Daoy (cell line): ENCODE measurements at places on chromosomes 5 and 9. TPM values are rescaled to one million over a fixed set of nuclear protein-coding genes. Genes with fewer than 3 reads are reported as not detected.

DNA sequence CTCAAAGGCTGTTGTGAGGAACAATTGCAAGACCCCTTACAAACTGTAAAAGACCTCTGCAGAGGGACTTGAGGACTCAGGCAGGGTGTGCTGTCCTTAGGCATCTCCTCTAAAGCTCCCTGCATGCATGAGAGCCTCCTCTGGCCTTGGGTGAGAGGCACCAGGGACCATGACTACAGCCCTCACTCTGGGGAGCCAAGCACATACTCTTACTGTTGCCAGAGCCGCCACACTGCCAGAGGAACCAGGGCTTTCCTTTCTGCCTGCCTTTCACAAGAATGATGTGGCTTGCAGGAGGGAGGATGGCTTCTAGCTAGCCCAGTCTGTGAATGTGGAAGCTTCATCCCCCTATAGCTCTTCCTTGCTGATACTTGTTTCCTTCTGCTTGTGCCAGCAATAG lies 5.9 kb downstream of the IGFBPL1 start:
- no peak for DNase-seq

The ANGPTL2 gene
- total RNA-seq: 12.4 and 18.6 TPM in 2 replicates

GRCh38 chr9:70829591-70830265 lies 291.7 kb downstream of the TRPM3 start:
- DNase-seq: no peak

The SPATA31D4 gene
- not detected in 2 replicates for total RNA-seq

DNA sequence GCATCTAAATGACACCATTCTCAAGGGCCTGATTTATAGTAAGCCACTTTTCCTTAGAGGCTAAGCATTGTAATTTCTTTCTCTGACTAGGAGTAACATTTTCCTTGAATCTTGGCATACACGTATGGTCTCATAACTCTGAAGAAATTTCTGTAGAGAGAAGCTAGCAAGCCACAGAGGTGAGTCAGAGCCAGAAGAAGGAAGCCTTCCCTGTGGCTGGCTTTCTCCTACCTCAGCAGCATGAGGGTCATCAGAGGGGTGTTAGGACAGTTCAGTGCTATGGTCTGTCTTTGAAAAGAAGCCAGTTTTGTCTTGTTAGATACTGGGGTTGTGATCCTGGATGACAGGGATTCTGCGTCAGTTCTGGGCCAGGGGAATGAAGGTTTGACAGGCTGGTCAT lies 3.2 kb downstream of the SNX30 start:
- peak; percentile 85 for DNase-seq

GRCh38 chr9:113857875-113858274 lies 18.2 kb upstream of the ZNF618 start:
- no peak for DNase-seq

GRCh38 chr5:113038714-113039113 lies 62.1 kb downstream of the DCP2 start:
- DNase-seq: peak; percentile 88

DNA sequence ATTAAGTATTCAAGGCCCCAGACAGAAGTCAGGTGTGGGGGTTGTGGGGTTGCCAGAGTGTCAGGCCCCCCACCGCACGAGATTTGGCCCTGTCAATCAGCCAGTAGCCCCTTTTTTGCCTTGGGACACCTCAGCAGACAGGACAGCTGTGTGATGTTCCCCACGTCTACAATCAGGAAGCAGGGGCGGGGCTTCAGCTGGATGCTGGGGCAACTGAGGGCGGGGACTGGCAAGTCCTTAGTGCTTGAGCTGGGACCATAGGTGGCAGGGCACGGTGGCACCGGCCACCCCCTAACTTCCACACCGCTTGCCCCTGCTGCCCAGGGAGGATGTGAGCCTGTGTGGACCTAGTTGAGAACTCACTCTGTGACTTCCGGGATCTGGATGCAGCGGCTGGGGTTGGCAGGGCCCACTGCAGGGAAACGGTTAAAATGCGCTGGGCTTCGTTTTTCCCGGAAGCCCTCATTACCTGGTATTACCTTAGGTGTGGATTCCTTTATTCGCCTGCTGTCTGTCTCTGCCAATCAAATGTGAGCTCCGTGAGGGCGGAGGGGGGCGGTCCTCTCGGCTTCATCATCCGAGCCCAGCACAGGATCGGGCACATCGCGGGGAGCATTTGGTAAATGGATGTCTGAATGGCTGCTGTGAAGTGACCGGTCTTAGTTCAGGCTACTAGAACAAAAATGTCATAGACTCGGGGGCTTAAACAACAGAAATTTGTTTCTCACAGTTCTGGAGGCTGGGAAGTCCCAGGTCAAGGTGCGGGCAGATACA lies 7.5 kb upstream of the GTF3C5 start:
- peak; percentile 34 for DNase-seq

The INVS gene
- total RNA-seq: 18.2 and 18.6 TPM in 2 replicates

DNA sequence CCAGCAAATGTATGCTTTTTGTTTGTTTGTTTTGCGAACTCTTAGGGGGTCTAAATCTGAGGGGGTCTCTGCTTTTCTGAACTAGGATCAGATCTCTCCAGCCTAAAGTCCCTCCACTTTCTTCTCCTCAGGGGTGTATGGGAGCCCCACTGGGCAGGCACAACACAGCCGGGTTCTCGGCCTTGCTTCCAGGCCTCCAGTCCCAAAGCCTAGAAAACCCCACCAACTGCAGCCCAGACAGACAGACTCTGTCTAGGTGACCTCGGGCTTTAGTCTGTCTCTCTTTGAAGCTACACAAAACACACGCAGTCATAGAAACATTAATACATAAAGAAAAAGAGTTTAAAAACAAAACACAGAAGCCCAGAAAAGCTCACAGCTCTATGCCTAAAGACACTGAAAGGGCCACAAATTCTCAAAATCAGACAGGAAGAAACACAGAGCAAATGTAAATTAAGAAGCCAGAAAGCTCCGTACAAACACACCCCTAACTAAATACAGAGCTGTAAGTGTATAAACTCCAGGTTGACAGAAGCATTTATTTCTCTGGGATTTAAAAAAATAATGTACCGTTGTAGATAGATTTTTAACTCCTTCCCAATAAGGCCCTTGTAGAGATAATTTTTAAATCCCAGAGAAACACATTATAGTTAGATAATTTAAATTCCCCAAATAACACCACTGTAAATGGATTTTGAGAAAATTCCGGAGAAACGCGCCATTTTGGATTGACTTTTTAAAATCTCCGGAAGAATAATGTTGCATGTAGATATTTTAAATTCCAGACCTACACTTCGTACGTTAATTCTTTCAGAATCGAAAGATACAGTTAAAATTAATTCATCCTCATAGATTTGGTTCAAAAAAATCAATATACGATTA lies 2.0 kb downstream of the PITX1 start:
- DNase-seq: no peak

The PCDHA6 gene
- 5.4 and 7.0 TPM in 2 replicates for total RNA-seq

DNA sequence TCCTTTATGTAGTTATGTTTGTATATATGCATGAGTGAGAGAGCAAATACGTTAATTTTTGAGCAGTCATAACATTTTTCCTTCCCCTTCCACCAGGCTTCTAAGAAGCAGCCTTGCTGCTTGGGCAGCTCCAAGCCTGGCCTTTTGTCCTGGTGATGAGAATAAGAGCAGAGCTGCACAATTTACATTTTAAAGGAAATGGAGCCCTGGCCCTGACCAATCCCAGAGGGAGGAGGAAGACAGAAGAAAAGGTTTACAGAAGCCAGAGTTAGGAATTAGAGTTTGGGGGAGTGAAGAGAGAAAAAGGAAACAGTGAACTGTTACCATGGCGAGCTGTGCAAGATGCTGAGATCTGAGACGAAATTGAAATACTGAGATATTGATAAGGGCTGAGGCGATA lies 25.3 kb upstream of the EFNA5 start:
- DNase-seq: no peak

DNA sequence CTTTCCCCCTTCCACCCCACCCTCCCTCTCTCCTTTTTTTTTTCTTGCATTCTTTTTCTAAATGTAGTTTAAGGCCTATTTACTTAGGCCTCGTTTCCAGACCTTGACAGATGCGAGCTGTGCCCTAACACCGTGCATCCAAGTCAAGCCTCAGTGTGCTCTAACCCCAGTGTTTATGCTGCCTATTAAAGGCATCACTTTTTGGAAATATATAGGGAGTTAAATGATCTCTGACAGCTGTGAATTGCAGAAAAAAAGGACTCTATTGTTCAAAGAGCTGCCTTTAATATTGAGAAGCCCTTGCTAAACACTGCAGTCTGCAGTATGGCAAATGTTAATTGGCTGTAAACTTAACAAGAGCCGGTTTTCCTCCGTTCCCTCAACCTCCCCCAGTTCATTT lies 270.4 kb upstream of the TUT7 start:
- DNase-seq: no peak

DNA sequence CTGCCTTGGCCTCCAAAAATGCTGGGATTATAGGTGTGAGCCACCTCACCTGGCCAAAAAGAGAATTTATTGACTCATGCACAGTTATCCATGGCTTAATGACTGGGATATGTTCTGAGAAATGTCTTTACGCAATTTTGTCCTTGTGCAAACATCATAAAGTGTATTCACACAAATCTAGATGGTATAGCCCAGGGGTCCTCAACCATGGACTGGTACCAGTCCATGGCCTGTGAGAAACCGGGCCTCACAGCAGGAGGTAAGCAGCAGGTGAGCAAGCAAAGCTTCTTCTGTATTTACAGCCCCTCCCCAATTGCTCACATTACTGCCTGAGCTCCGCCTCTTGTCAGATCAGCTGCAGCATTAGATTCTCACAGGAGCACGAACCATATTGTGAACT lies 12.4 kb upstream of the SIL1 start:
- DNase-seq: no peak

The ZNF462 gene
- 15.7 and 20.6 TPM in 2 replicates for total RNA-seq

GRCh38 chr5:176400382-176401156 lies 12.0 kb downstream of the HIGD2A start:
- no peak for DNase-seq

The GADD45G gene
- total RNA-seq: 9.3 and 22.6 TPM in 2 replicates

The NME5 gene
- total RNA-seq: 0.29 TPM in 1 of 2 replicates, not detected in the other

DNA sequence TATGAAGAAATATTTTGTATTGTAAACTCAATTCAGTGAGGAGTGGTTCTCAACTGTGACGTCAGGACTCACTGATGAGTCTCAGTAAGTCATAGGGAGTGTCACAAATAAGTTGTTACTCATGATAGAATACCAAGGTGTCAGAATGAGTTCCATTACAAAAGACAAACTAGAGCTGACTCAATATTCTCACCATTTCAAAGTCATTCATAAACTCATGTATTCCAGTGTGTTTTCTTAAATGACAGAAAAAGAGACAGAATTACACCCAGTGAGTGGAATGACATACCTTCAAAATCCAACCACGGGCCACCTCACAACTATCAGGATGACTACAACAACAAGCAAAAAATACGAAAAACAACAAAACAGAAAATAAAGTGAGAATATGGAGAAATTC lies 321.5 kb downstream of the ENC1 start:
- no peak for DNase-seq

The CDC20B gene
- total RNA-seq: not detected in 2 replicates

- no peak for DNase-seq
These were observed 2.8 kb upstream of the ADRA1B start for GRCh38 chr5:159913501-159913900.

The RNF208 gene
- not detected in 2 replicates for total RNA-seq

The NMUR2 gene
- total RNA-seq: 0.30 TPM in 1 of 2 replicates, not detected in the other

The LCN12 gene
- total RNA-seq: not detected in 2 replicates

The UGT3A2 gene
- 1.3 TPM in 1 of 2 replicates, not detected in the other for total RNA-seq

The SOHLH1 gene
- 0.18 TPM in 1 of 2 replicates, not detected in the other for total RNA-seq

DNA sequence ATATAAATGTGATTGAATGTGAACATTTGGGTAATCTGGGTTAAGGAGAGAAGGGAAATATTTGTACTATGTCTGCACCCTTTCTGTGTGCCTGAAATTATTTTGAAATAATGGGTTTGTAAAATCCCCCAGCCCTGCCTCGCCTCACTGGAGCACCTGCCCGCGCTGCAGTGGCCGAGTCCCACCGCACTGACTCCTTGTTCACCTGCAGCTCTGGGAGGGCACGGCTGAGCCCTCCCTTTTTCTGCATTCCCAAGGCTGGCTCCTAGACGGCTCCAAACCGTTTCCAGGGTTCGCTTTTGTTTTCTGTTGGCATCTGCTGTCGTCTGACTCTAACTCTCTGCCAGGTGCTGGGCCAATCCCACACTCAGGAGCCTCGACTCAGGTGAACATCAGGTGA lies 17.6 kb upstream of the PPP1R26 start:
- DNase-seq: no peak

GRCh38 chr9:35110327-35110761 lies 5.3 kb downstream of the ATOSB start:
- DNase-seq: peak; percentile 81

GRCh38 chr5:148615644-148616275 lies 38.6 kb downstream of the HTR4 start:
- DNase-seq: peak; percentile 18

- DNase-seq: no peak
These were observed 22.8 kb upstream of the CORO2A start for GRCh38 chr9:98215271-98215670.
